ENCODE measurements at places on chromosomes 5 and 9.

GRCh38 chr5:124192716-124193115 lies 553.7 kb downstream of the ZNF608 start:
- DNase-seq = no peak

DNA sequence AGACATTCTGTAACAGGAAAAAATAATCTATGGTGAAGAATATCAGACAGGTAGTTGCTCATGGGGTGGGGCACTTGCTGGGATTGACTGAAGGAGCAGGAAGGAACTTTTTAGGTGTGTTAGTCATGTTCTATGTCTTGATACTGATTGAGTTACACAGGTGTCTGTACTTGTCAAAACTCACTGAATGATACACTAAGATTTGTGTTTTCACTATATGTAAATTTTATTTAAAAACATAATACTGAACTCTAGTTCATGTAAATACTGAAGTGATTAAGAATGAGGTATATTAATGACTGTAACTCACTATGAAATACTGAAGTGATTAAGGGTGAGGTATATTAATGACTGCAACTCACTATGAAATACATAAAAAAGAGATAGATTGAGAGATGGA lies 28.5 kb downstream of the IL6ST start:
- DNase-seq = no peak

- DNase-seq = no peak
These were observed 678 bp downstream of the PLPP7 start for GRCh38 chr9:131290036-131290766.

DNA sequence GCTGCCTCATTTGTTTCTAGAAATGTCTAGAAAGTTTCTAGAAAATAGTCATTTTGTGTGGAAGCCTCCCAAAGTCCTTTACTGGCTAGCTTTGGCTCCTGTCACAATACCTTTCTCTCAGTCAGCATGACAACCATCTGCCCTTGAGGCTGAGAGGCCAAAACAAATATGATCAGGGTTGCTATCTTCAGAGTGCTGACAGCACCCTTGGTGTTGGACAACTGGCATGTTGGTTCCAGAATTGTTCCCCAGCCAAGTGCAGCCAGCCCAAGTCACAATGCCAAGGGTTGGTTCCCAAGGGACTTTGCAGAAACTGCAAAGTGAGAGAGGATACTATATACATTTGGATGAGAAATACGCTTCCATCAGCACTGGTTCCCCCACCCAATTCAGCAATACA lies 140.9 kb upstream of the GAS1 start:
- no peak for DNase-seq

GRCh38 chr5:65084795-65085515 lies 316.2 kb downstream of the CWC27 start:
- no peak for DNase-seq

- DNase-seq = no peak
These were observed 27.8 kb upstream of the GDNF start for GRCh38 chr5:37867654-37868053.

GRCh38 chr5:10106806-10107205 lies 142.9 kb downstream of the ATPSCKMT start:
- no peak for DNase-seq

DNA sequence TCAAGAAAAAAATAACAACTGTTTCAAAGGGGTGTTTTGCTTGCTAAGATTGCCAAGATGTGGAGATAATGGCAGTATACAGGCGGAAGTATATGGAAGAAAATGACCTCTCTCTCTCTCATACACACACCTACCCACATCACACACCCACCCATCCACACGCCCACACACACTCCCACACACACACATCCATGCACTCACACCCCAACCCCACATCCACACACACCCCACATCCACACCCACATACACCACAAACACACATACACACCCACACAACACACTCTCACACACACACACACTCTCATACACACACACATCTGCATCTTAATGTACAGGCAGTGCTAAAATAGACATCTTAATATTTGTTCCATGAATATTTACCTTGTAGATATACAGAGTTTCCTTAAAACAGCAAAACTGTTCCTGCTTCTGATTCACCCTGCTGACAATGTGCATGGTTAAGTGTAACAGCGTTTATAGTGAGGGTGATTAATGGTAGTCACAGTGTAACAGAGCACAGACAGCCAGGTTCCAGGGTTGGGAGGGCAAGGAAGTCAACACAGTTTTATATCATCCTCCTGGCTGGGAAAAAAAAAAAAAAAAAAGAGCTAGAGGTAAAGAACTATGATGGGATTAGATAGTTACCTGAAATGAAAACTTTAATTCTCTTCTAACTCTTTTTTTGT lies 8.3 kb downstream of the BHMT2 start:
- no peak for DNase-seq

DNA sequence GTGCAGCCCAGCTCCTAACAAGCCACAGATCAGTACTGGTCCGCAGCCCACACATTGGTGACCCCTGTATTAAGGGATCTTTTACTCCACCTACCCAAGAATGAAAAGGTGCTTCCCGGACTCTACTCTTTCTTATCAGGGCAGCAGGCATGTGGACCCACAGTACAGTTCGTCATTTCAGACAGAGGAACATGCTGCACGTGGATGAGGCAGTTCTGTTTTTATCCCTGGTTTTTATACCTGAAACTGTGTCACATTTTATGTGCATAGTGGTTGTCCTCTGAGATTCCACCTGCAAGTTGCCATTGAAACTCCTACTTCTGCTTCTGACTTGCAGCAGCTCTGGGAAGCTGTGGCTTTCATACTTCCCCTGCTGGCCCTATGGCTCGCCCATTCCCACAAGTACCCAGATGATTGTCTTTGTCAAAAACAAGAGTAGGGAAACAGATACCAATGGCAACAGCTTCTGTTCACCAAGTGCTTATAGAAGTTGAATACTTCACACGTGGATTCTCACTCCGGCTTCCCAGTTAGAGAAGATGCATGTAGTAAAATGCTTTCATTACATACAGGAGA lies 208.0 kb downstream of the TRIO start:
- no peak for DNase-seq

DNA sequence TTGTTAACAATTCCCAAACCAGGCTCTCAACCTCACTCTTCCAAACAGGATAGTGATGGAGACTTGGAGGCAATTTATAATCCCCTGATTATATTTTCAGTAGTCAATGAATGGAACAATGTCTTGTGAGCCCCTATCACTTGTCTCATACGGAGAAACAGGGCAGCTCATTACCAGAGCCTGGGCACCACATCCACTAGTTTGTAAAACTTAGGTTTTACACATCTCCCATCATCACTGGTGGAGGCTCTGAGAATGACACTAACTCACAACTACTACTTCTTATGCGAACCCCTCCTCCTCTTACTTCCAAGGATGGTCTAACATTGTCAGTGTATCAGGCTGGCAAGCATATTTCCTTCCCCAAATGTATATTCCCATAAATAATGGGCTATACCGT lies 253.7 kb downstream of the EPB41L4A start:
- no peak for DNase-seq
